ENCODE measurements at places on chromosomes 7 and 10.

GRCh38 chr7:136859803-136860202 lies 8.6 kb upstream of the CHRM2 start:
- no peak for DNase-seq

DNA sequence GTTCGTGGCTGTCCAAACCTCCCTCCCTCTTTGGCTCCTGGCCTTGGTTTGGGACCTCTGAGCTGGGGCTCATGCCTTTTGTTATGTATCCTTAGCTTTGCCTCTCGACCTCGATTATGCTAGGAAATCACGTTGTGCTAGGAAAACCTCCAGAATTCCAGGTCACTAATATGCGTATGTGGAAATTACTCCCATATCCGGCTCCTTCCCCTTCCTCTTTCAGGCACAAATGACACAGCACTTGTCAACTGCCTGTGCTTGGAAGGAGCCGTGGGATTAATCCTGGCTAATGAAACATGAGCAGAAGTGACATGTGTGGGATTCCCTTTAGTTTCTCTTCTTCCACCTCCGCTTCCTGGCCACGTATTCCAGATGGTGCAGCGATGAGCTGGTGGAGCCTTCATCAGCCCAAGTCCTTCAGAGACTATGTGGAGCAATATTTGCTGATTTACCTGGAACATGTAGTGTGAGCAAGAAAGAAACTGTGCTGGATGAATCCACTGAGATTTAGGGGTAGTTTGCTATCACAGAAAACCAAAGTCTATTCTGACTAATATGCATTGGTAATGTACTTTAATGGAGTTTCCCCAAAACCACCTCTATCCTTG lies 149.2 kb downstream of the REEP3 start:
- peak; percentile 63 for DNase-seq

DNA sequence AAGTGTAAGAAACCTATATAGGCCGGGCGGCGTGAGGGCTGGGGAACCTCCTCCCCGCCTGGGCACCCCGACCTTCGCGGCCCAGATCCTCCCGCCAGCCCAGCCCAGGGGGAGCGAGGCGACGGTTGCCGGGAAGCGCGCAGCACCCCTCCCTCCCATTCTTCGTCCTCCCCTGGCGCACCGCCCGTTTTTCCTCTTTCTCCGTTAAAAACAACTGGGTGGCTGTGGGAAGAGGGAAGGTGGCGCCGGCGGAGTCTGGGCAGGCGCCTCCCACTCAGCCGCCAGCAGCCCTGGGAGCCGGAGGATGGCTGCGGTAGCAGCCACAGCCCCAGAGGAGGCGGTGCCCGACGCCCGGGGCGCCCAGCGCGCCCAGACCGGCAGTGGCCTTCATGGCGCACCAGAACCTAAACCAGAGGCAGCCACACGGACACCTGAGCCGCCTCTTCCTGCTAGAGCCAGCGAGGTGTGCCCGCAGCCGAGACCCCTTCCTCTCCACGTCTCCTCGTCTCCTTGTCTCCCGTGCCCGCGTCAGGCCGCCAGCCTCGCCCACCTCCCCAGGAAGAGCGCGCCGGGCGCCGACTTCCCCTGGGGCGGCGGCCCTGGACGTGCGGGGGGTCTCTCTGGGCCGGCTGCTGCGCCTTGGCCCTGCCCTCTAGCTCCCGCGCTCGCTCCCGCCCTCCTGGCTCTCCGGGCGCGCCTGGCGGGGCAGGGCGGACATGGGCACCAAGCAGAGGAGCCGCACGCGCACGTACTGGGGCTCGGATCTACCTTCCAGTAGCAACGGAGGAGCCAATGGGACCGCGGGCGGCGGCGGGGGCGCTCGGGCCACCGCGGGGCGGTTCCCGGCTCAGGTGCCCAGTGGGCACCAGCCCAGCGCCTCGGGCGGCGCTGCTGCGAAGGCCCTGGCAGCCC lies 32.8 kb upstream of the SFTPD start:
- DNase-seq = peak; percentile 20

DNA sequence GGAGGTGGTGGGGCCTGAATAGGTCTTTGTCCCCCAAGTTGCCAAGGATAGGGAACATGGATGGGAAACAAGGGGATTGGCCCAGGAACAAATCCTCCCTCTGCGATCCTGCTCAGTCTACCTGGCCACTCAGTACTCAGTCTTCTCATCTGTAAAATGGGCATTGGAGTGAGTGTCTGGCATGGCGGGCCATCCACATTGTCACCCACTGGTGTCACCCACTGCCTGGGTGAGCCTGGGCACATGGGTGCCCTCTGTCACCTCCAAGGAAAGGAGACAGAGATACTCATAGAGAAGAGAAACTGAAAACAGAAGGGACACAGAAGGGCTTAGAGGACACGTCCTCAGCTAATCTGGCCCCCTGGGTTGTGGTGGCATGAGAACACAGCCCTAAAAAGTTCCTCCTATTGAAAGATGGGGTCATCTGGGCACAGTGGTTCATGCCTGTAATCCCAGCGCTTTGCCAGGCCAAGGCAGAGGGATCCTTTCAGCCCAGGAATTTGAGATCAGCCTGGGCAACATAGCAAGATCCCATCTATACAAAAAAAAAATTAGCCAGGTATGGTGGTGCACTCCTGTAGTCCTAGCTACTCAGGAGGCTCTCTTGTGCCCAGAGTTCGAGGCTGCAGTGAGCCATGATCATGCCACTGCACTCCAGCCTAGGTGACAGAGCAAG lies 12.5 kb upstream of the TNRC18 start:
- DNase-seq = no peak

DNA sequence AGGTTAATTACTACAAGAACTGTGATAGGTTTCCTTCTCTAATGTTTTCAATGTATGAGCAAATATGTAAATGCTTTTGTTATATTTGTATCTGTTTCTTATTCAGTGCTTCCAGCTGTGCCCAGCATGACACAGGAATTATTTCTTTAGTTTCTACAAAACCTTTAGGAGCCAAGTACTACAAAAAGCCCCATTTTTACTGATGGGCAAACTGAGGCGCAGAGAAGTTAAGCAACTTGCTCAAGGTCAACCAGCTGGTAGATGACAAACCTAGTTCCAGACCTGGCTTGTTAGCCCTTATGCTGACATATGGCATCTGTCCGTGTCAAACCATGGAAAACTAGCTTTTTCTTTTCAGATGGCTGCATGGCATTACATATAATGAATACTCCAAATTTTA lies 134.6 kb downstream of the JAZF1 start:
- DNase-seq = no peak

DNA sequence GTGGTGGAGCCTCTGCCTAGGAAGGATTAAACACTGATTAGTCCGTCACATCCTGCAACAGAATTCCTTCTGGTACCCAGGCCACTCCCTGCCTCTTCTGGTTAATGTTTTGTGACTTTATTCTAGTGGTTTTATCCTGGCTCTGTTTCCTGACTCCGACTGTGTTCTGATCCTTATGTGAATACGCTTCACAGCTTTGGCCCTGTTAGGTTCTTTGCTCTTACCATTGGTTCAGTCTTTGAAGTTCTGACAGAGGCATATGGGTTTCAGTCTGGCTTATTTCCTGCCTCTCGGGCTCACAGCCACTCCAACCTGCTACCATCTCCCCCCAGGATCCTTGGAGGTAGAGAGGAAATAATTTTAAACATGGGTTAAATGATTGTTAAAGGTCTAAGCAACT lies 23.2 kb upstream of the FGL2 start:
- no peak for DNase-seq

DNA sequence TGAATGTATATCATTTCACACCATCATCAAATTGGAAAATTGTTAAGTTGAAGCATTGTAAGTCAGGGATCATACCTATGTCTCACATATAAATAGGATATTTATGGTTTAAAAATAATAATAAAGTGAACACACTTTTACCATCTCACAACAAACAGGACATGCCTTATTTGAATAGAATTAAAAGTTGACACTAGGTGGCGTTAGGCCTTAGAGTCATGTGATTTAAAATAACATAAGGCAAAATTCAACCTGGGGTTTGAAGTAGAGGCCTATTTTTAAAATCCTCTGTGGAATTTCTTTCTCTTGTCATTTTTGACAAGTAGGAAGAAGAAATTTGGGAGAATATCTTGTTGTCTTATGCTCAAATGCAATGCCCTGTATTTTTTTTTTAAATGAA lies 184.7 kb upstream of the PCDH15 start:
- DNase-seq = no peak

DNA sequence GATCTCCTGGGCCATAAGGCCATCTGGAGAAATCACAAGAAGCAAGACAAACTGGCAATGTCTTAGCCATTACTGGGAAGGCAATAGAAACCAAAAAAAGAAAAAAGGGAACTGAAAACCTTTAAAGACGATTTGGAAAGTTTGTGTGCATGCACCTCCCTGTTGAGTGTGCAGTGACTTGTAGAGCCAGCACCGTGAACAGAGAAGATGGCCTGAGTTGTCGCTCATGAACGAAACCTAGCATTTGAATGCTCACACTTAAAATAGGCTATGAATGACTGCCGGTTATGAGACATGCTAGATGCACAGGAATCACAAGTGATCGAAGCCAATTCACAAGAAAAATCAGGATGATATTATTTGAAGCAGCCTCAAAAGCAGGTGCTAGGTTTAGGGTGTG lies 151.3 kb upstream of the ADO start:
- no peak for DNase-seq

- peak; percentile 59 for DNase-seq
Measured at GRCh38 chr10:61896854-61897661, 4.4 kb upstream of the ARID5B start.

GRCh38 chr7:17506095-17506494 lies 207.6 kb downstream of the AHR start:
- DNase-seq = no peak

- no peak for DNase-seq
Measured at GRCh38 chr7:70027867-70028266, 429.6 kb downstream of the AUTS2 start.

- no peak for DNase-seq
Measured at GRCh38 chr10:27611744-27612550, 107.8 kb downstream of the RAB18 start.

- no peak for DNase-seq
Measured at GRCh38 chr10:101141616-101142532, 10.8 kb downstream of the TLX1 start.

DNA sequence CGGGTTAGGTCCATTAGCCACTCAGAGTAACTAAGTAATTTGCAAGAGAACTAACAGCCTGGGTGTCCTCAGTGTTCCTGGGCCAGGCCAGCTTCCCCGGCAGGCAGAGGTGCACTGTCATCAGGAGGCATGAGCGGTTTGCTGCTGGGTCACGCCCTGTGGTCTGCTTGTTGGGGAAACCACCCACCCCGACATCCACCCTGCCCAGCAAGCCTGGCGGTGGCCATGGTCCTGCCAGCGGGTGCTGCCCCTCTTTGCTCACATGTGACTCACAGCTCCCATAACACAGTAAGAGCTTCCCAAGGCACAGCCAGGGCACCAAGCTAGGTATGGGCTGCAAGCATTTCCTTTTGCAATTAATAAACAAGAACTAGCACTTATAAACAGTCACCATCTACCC lies 75.9 kb downstream of the RGS10 start:
- DNase-seq = no peak

DNA sequence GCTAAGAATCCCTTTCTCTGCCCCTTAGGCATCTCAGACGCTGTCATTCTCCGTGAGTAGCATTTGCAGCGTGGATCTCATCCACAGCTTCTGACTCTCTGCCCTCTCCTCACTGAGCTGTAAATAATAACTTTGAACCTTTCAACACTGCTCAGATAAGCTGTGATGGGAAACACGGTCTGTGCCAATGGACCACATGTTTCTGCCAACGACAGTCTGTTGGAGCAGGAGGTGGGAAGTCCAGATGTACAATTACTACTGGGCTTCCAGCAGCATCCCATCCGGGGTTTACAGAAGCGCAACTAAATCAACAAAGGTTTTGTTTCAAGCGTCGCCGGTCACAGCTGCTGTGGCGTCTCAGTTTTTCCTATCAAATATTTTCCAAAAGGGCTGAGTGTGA lies 1110.6 kb downstream of the TYW1 start:
- DNase-seq = no peak

GRCh38 chr10:3689871-3690510 lies 95.0 kb downstream of the KLF6 start:
- DNase-seq = no peak

GRCh38 chr10:51047857-51048256 lies 26.4 kb upstream of the PRKG1 start:
- no peak for DNase-seq

DNA sequence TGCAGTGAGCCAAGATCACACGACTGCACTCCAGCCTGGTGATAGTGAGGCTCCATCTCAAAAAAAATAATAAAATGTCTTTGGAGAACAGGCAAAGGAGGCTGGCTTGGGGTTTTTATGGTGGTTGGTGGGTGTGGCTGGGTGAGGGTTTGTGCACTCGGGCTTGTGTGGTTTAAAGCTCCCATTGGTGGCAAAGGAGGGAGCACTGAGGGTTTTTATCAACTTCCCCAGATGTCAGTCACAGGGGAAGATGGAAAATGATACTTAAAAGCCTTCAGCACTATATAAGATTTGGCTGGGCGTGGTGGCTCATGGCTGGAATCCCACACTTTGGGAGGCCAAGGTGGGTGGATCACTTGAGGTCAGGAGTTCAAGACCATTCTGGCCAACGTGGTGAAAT lies 16.3 kb upstream of the RNF216 start:
- DNase-seq = no peak

GRCh38 chr7:43586251-43586900 lies 3.5 kb downstream of the STK17A start:
- DNase-seq = no peak

DNA sequence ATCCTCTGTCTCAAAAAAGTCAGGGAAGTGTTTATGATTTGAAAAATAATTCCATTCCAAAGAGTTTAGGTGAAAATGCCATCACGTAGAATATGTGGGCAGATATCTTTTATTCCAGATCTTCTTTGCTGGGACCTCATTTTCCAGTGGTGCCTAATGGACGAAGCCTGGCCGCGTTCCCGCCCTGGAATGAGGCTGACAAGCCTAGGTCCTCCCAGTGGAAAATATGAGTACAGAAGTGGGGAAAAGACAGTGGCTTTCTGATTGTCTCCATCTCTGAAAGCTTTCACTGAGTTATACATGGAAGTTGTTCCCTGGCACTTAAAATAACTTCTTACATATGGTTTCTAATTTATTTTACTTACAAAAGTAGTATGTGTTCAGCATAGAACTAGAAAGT lies 139.4 kb downstream of the TACC2 start:
- no peak for DNase-seq

DNA sequence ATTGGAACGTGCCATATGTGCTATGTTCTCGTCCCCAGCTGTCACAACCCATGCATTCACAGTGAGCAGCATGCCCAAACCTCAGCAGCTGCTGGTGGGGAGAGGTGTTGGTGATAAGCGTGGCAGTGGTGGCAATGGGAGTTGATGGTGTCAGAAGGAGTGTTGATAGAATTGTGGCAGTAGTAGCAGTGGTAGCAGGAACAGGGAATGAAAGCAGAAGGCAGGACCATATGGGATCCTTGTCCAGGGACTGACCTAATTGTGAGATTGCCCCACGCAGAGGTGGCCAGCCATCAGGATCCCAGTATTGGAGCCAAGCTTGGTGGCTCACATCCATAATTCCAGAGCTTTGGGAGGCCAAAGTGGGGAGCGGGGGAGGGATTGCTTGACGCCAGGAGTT lies 276.3 kb downstream of the GALNT17 start:
- no peak for DNase-seq

DNA sequence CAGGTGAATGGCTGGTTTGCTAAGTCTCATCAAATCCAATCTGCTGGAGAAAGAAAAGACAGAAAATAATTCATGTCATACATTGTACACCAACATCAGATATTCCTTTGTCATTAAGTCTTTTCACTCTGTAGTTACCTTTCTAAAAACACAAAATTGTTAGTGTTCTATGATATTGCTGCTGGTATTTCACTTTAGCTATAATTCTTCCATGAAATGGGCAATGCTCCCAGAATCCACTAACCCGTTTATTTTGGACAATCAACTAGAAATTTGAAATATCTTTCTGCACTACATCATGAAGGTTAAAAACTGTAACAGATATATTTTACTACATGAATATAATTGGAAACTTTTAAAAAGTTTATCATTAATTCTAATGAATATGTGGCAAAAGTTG lies 181.3 kb downstream of the C7orf25 start:
- DNase-seq = no peak

All from iPS DF 19.7 (cell line).